Central memory CD8-positive, alpha-beta T cell (primary cell): ENCODE measurements at places on chromosomes 5 and 9.

- H3K27me3 ChIP-seq = no peaks in the 10 kb centered on the region
- H3K36me3 ChIP-seq = peaks cover 2% of the 10 kb centered on the region
- no peak for DNase-seq
- no peak overlapping the region for H3K27ac ChIP-seq
- peak overlapping the region; percentile 49 for H3K4me3 ChIP-seq
Observed at GRCh38 chr9:71895955-71896354, 15.0 kb downstream of the ABHD17B start.

- no peak overlapping the region for H3K4me3 ChIP-seq
- H3K27me3 ChIP-seq = no peaks in the 10 kb centered on the region
- H3K27ac ChIP-seq = no peak overlapping the region
- peaks cover 5% of the 10 kb centered on the region for H3K4me1 ChIP-seq
- no peak for DNase-seq
Observed at GRCh38 chr9:120538339-120538738, 41.6 kb downstream of the CDK5RAP2 start.

DNA sequence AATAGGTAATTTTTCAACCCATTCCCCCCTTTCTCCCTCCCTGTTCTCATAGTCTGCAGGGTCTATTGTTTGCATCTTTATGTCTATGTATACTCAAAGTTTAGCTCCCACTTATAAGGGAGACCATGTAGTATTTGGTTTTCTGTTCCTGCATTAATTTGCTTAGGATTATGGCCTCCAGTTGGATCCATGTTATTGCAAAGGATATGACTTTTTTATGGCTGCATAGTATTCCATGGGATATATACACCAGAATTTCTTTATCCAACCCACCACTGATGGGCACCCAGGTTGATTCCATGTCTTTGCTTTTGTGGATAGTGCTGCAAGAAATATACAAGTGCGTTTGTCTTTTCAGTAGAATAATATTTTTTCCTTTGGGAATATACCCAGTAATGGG lies 761.6 kb upstream of the GRAMD2B start:
- no peak overlapping the region for H3K4me3 ChIP-seq
- no peak overlapping the region for H3K27ac ChIP-seq
- H3K27me3 ChIP-seq = no peaks in the 10 kb centered on the region
- no peaks in the 10 kb centered on the region for H3K4me1 ChIP-seq
- H3K36me3 ChIP-seq = peaks cover 2% of the 10 kb centered on the region

DNA sequence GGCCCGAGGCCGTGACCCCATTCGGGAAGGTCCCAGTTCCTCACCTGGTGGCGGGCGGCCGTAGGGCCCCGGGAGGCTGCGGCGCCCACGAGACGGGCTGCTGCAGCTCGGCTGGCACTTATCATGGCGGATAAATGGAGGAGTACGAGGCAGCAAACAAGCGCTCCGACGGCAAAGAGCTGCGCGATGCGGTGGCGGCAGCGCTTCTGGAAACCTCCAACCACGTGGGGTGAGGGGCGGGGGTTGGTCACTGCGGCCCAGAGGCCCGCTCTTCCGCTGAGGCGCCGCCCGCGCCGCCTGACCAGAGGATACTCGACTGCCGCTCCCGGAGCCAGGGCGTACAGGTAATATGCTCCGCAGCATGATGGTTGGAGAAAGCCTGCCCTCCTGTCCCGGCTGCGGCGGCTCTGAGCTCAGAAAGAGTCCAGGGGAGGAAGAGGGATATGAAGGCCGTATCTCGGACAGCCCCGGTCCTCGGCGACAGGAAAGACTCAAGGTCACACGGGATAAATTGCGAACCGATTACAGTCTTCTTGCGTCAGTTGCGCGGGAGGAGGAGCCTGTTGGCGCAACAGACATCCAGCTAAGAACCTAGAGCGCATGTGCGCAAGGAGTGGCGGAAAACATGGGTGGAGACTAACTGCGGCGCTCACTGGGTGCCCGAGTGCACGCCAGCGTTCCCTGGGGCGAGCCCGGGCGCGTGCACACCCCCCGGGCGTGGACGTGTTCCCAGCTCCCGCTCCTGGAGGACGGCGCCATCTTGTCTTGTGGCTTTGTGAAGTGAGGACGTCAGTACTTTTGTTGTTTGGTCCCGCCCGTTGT lies at the start of gene HSPA9:
HSPA9 (minus strand) TSS at position 208 of the 822 bp plus-strand sequence; CDS start at position 125, 83 bp downstream.
- DNase-seq = peak; percentile 96
- H3K27ac ChIP-seq = peak within 1 kb of the TSS; percentile 100
- H3K4me3 ChIP-seq = peak within 1 kb of the TSS; percentile 99

DNA sequence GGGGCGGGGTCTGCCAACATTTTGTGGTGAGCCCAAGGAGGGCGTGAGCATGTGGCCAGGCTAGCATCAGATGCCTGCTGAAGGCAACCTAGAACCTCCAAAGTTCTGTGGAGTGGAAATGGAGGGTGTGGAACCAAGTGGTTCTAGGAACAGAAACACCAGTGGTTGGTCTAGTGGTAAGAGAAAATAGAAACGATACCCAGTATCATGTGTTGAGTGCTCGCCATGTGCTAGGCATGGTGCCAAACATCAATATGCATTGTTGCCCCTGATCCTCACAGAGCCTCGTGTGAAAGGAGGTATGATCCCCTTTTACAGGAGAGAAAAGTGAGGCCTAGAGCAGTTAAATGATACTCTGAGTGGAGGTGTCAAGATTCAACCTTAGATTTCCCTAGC lies 31.5 kb upstream of the MVB12B start:
- no peaks in the 10 kb centered on the region for H3K4me1 ChIP-seq
- no peaks in the 10 kb centered on the region for H3K36me3 ChIP-seq
- peaks cover 46% of the 10 kb centered on the region for H3K27me3 ChIP-seq
- no peak for DNase-seq

DNA sequence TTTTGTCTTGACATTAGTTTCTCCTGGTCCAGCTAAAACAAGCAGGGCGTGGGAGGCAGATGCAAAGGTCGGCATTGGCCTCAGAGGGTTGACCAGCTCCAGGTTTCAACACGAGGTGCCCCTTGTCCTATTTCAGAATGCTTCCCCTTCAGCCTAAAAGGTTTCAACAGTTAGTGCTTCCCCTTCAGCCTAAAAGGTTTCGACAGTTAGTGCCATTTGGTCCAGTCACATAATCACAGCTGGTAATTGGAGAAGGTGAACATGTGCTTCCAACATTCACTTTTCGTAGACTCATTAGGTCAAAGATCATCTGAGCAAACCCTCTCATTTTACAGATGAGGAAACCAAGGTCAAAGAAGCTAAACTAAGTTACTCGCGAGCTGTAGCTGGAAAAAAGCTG lies 270.3 kb upstream of the MAP3K1 start:
- no peaks in the 10 kb centered on the region for H3K36me3 ChIP-seq
- no peak overlapping the region for H3K4me3 ChIP-seq
- no peaks in the 10 kb centered on the region for H3K4me1 ChIP-seq
- no peak for DNase-seq
- peaks cover 16% of the 10 kb centered on the region for H3K27me3 ChIP-seq

GRCh38 chr9:6214434-6214833 lies 1.2 kb upstream of the IL33 start:
- H3K4me1 ChIP-seq = no peaks in the 10 kb centered on the region
- no peak for DNase-seq
- peaks cover 2% of the 10 kb centered on the region for H3K36me3 ChIP-seq
- no peak overlapping the region for H3K4me3 ChIP-seq
- no peak overlapping the region for H3K27ac ChIP-seq

DNA sequence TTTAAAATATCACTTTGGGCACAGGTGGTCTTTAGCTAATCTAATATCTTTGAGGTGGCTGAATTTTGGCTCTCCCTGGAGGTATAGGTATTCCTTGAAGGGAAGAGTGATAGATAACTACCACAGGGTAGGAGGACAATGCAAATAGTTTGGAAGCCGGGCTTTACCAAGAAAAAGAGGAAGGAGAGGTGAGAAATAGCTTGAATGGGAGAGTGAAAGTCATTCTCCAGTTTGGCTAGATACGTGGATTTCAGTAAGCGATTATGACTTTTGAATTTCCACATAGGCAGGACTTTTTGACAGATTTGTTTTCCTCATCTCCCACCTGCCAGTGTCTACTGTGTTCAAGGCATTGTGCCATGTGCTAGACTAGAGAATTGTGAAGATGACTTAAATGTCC lies 45.5 kb downstream of the RASA1 start:
- H3K27ac ChIP-seq = peak overlapping the region; percentile 14
- H3K36me3 ChIP-seq = no peaks in the 10 kb centered on the region
- no peak overlapping the region for H3K4me3 ChIP-seq
- peaks cover 46% of the 10 kb centered on the region for H3K4me1 ChIP-seq
- no peaks in the 10 kb centered on the region for H3K27me3 ChIP-seq
- no peak for DNase-seq

- no peaks in the 10 kb centered on the region for H3K4me1 ChIP-seq
- H3K4me3 ChIP-seq = no peak overlapping the region
- peaks cover 76% of the 10 kb centered on the region for H3K27me3 ChIP-seq
- DNase-seq = no peak
Observed at GRCh38 chr5:181127907-181128626, 2.9 kb downstream of the OR2V1 start.

DNA sequence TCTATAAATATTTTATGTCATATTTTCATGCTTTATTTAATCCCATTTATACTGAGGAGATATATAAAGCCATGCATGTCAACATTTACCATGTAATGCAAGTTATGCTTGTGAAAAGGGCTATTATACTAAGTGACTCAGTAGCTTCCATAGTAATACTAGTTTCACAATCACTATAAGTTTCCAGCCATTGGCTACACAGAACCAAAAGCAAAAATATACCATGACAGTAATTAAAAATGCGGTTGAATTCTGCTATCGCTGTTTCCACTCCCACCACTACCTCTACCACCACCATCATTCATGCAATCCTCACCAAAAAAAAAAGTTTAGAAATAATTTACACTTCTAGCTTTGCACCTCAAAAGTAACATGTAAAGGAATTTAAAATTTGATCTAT lies 60.2 kb downstream of the MLLT3 start:
- no peaks in the 10 kb centered on the region for H3K27me3 ChIP-seq
- DNase-seq = no peak
- H3K27ac ChIP-seq = no peak overlapping the region
- peaks cover 82% of the 10 kb centered on the region for H3K4me1 ChIP-seq
- no peaks in the 10 kb centered on the region for H3K36me3 ChIP-seq

DNA sequence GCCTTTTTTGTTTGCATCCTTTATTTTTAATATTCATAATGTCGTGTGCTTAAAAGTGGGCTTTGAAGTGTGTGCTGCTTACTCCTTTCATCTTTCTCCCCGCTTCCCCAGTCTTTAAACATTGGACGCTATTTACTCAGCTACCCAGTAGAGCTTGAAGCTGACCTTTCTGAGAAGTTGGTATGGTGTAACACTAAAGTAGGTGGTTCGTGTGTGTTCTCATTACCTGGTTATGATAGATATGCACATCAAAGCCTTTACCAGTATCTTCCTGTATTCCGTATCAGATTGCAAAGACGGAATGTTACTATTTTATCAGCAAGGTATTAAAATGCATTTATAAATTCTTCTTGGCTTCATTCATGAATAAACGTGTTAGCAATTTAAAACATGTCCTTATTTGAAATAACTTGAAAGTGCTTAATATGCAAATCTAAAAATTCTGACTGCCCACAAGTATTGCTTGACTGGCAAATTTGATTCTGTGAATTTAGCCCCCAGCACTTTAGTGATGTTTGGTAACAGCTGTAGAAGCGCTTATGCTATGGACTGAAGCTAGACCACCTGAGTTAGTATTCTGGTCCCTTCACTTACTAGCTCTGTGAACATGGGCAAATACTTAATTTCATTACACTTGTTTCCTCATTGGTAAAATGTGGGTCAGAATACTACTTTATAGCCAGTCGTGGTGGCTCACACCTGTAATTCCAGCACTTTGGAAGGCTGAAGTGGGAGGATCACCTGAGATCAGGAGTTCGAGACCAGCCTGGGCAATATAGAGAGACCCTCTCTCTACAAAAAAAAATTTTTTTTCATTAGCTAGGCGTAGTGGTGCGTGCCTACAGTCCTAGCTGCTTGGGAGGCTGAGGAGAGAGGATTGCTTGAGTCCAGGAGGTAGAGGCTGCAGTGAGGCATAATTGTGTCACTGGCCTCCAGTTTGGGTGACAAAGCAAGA lies 1.7 kb downstream of the RRAGA start:
- no peaks in the 10 kb centered on the region for H3K27me3 ChIP-seq
- H3K4me1 ChIP-seq = peaks cover 28% of the 10 kb centered on the region
- peak overlapping the region; percentile 94 for H3K27ac ChIP-seq
- H3K36me3 ChIP-seq = peaks cover 16% of the 10 kb centered on the region
- H3K4me3 ChIP-seq = peak overlapping the region; percentile 86

DNA sequence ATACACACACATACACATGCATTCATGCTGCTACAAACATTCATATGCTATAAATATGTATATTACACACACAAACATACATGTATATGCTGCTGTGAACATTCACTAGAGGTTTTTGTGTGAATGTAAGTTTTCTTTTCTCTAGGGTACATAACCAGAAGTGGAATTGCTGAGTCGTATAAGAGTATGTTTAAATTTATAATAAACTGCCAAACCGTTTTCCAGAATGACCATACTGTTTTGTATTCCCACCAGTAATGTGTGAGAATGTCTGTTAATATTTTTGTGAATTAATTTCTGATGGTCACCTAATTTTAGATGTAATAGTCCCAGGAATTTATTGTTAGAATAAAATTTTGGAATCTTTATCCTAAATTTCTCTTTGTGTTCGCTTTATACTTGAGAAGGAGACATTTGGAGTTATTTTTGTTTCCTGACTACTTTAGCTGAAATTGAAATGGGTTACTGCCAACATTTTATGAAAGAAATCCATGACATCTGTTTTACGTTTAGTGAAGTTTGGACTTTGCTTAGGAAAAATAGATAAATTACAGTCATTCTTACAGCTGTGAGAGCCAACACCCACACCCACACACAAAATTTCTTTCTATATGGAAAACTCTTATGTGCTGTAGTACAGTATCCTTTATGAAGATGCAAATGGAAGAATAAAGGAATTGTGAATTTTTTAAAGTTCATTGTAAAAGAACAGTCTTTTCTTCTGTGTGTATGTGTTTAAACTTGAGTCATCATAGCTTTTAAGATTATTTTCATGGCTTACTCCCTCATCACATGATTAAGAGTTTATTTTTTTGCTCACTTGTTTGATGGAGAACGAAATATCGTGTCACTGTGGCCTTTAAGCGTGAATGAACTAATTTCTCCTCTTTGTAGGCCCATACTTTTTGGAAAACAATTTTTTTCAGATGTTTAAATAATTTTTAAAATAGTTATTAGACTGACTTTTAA lies 24.3 kb downstream of the CENPP start:
- no peaks in the 10 kb centered on the region for H3K27me3 ChIP-seq
- no peak for DNase-seq
- no peaks in the 10 kb centered on the region for H3K36me3 ChIP-seq

GRCh38 chr9:136745389-136746154 lies 2.8 kb downstream of the LCN6 start:
- peaks cover 2% of the 10 kb centered on the region for H3K36me3 ChIP-seq
- H3K27ac ChIP-seq = no peak overlapping the region
- H3K4me3 ChIP-seq = no peak overlapping the region
- no peak for DNase-seq

- no peak overlapping the region for H3K4me3 ChIP-seq
- H3K27ac ChIP-seq = no peak overlapping the region
- no peaks in the 10 kb centered on the region for H3K36me3 ChIP-seq
Observed at GRCh38 chr5:178069909-178070308, 43.4 kb upstream of the N4BP3 start.
